Left cardiac atrium (tissue), 4 donors: ENCODE measurements at places on chromosomes 7 and 10. TPM values are rescaled to one million over a fixed set of nuclear protein-coding genes. Genes with fewer than 3 reads are reported as not detected.
A peak's percentile ranks its signal among the peaks of the same experiment; 100 is the strongest.

Gene TMEM120A
- total RNA-seq = 98.3 TPM

- DNase-seq = no peak
These were observed 144.4 kb downstream of the PTPN20 start for GRCh38 chr10:47055386-47056246.

DNA sequence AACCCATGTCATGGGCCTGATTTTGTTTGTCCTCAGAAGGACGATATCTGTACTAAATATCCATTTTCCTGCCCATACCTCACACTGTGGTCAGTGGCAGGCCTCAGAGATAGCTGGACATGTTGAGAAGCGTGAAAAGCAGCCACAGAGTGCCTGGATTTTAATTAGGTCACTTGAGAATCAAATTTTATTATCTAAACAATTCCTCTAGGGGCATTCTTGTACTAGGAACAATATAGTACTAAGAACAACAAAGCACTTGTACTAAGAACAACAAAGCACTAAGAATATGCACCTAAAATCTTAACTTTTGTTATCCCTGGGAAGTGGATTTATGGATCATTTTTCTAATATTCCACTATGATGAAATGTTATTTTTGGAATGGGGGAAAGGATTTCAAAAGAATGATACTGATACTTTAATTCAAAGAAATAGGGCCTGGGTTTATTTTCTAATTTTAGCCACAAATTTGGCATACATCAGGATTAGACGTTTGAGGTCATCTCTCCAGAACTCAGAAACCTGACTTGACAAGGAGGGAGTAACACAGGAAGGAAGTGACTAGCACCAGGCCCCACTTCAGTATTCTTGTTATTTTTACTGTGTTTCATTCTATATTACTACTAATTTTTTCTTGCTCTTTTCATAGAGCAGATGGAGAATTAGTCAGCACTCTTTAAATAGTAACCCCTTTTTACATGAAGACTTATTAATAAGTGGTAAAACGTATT lies 112.2 kb downstream of the EXOC4 start:
- no peak for DNase-seq

GRCh38 chr7:141949021-141949420 lies 2.2 kb upstream of the CLEC5A start:
- DNase-seq = no peak

DNA sequence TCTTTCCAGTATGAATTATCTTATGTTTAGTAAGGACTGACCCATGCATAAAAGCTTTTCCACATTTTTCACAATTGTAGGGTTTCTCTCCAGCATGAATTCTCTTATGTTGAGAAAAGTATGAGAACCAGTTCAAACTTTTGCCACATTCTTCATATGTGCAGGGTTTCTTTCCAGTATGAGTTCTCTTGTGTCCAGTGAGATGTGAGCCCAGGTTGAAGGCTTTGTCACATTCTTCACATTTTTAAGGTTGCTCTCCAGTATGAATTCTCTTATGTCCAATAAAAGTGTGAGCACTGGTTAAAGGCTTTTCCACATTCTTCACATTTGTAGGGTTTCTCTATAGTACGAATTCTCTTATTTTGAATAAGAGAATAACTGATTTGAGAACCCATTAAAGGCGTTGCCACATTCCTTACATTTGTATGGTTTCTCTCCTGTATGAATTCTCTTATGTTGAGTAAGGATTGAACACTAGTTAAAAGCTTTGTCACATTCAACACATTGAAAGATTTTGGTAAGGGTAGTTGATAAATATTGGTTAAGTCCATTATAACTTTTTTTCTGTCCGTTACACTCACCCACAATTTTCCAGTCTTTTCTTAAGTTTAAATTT lies 911.0 kb upstream of the ZNF722 start:
- no peak for DNase-seq

DNA sequence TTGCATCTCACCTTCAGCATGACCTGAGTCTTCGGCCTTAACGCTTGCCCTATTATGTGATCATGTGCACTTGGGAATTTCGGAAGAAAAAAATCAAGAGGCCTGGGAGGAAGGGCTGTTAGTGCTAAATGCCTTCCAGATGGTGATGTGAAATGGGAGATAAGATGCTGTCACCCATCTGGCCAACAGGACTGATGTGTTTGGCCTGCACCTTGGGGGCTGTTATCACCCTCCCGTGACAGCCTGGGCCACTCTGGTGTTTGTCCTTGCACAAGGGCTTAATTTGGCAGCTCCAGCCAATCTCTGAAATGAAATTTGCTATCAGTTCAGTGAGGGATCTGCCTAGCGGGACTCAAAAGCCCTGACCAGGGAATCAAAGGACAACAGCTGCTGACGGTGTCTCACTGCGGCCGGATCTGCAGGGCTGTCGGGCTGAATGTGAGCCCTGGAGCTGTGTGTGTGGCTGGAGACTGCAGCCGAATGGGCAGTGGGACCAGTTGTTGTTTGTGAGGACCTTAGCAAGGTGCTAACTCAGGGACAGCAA lies 131.4 kb upstream of the BTBD16 start:
- peak; percentile 67 for DNase-seq
